ENCODE measurements at places on chromosomes 4 and X.

DNA sequence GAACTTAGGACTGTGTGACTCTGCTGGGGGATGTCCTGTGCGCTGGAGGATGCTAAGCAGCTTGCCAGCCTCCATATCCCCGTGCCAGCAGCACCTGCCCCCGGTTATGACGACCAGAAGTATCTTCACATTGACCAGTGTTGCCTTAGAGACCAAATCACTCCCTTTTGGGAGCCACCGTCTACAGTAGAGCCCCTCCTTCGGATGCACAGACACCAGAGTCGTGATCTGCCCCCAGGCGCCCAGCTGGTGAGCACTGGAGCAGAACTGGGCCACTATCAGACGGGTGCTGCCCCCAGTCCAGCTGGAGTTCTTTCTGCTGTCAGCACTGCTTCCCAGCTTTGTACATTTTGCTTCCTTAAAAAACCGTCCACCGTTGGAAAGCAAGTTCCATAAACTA, 30.0 kb upstream of the TADA2B start:
- no peak for DNase-seq

DNA sequence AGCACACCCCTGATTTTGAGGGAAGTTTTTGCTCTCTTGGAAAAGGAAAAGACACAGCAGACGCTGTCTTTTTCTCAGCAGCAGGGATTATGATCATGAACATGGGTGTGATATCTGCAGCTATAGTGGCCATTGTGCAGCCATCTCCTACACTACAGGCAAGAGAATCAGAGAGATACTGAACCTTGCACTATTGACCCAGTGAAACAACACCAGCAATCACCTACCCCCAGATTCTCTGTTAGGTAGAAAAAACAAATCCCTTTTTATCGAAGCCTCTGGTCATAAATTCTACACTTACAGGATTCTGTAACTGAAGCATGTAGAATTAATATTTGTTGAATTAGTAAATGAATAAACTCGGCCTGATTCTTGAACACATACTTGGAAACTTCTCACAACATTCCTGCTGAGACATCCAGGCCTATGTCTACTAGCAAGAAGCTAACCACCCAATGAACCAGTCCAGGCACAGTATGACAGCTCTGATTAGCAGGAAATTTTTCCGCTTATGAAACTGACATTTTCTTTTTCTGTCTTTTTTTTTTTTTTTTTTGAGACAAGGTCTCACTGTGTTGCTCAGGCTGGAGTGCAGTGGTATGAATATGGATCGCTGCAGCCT, 5.0 kb upstream of the AFAP1 start:
- DNase-seq: no peak

GRCh38 chrX:153945956-153946943, 1.8 kb upstream of the RENBP start:
- no peak for DNase-seq

DNA sequence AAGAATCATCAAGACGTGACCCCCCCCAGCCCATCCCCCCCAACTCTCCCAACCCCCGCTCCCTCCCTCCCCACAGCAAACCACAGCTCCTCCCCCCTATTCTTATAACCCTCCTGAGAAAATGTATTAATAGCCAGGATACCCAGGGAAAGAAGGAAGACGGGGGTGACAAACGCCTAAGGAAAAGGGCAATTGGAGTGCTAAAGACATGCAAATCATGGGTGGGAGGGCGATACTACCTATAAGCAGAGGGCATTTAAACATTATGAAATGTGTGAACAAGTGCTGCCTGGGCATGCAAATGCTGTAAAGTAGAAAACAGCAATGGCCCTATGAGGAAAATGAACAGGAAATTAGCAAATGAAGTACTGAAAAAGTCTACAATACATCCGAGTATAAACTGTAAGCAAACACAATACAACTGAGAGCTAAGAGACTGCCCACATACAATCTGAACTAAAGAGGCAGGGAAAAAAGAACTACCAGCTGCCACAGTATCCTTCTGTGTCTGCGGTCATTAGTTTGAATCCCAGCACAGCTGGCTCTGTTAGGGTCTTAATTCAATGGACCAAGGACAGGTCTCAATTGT, 2.4 kb downstream of the CXXC4 start:
- no peak for DNase-seq

- DNase-seq: no peak
Observed at GRCh38 chrX:150228431-150228830, 134.7 kb upstream of the MAMLD1 start.

- DNase-seq: no peak
Observed at GRCh38 chr4:89069481-89069880, 12.5 kb upstream of the FAM13A start.

- DNase-seq: no peak
Observed at GRCh38 chr4:24809815-24810405, 14.5 kb downstream of the SOD3 start.

DNA sequence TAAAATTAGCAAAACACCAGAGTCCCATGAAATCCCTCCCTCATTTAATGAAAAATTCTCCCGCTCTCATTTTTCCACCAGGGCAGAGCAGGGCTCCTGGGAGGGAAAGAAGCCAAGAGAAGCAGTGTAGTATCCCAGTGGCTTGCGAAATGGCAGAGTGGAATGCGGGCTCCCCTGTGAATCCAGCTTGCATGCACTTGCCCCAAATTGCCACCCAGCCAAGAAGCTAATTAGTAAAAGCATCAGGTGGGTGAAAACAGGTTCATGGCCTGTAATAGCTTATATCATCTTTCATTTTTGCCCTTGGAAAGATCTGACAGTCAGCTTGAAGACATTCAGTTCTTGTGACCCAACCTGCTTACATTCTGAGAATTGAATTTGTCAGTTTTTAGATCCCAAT, 10.1 kb downstream of the AMOT start:
- DNase-seq: no peak

DNA sequence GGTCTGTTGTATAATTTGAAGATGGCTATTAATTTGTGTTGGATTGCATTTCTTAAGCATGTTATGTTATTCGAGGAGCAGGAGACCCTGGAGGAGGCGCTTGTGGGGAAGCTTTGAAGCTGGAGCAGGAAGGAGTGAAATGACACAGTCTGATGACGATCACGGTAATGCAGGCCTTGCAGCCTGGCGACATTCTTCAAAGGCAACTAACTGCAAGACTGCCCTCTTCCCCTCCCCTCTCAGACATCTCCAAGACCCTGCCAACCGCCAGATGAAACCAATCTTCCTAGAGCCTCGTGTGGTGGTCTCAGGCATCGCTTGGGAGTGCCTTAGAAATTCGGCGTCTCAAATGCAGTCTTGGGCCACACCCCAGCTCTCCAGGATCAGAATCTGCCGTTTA, 16.1 kb downstream of the CLCN4 start:
- no peak for DNase-seq

DNA sequence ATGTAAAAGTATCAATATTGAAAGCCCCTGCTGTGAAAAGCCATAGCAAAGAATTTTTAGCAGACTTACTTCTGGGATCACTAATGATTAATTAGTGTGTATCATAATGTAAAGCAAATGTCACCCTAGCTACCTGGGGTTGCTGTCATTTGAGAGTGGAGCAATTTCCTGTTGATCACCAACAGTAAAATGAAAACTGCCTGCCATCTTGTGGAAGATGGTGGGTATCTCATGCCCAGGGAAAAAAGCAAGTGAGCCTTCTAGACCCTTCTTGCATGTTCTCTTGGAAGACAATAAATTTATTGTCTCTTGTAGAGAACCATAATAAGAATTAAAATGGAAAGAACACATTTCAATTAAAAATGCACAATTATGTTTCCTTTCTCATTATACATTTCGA, 360.2 kb downstream of the ZIC3 start:
- no peak for DNase-seq

GRCh38 chr4:84814094-84814750, 152.3 kb downstream of the WDFY3 start:
- no peak for DNase-seq

DNA sequence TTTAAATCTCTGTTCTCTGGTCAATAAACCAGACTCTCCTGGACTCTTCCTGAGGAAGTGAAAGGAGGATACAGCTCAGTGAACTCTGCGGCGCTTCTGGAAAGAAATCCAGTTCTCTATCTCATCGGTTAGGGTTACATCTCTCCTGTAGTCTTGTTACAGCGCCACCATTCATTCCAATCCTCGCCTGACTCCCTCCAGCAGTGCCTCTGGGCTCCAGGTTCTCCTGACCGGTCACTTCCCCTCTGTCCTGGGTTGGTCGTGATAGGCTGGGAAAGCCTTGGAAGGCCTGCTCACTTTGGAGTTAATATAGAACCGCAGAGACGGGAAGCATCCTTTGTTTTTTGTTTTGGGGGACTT, 97.0 kb upstream of the STOX2 start:
- no peak for DNase-seq

DNA sequence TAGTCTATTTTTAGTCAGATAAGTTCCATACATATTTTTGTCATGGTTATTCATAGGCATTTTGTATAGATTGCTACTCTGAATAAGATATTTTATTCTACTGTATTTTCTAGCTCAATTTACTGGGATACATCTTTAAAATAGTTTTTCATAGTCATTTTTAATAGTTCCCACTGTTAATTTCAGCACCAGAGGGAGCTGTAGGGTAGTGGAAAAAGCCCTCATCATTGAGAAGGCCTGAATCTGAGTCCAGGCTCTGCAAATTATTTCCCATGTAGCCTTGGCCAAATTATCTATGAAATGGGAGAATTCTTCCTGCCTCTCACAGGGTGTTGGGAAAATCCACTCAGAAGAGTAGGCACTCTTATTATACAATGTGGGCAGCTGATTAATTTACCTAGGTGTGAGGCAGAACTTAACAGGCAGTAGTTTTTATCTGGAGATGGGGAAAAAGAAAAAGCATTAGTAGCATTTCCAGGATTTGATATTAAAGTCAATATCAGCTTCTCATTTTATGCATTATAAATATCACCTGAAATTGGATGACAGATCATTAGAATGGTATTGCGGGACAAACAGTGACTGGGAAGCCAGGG, 102.9 kb upstream of the PAQR3 start:
- no peak for DNase-seq

- no peak for DNase-seq
Observed at GRCh38 chr4:27272217-27272616, 411.6 kb downstream of the STIM2 start.

- no peak for DNase-seq
Observed at GRCh38 chr4:169818063-169818679, 60.4 kb upstream of the HPF1 start.

DNA sequence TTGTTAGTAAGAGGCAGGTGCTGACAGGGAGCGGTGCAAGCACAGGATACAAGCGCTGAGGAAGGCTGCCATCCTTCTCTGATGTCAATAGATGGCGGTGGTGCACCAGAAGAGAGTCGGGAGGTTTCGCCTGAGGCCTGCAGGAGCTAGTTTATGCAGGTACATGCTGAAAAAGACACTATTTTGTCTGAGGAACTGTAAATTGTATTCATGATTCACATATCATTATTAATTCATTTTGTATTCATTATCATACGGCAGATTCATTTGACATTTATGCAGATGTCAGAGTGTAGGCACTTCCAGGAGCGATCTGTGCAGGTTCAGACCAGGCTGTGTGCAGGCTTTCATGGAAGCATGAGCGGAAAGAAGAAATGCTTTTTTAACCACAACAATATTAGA, 824.0 kb downstream of the STIM2 start:
- no peak for DNase-seq

DNA sequence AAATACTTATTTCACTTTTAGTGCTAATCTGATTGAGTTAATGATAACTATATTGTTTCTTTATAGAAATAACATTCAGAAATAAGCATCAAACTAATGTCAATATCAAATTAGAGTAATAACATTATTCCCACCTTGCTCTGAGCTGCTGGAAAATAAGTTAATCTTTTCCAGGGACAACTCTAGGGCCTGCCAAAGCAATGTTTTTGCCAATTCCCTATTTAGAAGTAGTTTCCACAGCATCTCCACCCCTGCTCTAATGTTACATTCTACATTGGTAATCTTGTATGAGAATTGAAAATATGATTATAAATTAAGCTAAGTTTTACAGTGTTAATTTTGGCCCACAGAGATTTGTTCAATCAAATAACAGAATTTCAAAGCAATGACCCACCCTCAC, 68.3 kb downstream of the REELD1 start:
- DNase-seq: no peak

- no peak for DNase-seq
Observed at GRCh38 chr4:87979810-87980209, 4.3 kb downstream of the SPP1 start.

- DNase-seq: no peak
Observed at GRCh38 chr4:19531906-19532848, 719.5 kb upstream of the SLIT2 start.

- peak; percentile 7 for DNase-seq
Observed at GRCh38 chrX:19629541-19629940, 114.2 kb upstream of the MAP3K15 start.

DNA sequence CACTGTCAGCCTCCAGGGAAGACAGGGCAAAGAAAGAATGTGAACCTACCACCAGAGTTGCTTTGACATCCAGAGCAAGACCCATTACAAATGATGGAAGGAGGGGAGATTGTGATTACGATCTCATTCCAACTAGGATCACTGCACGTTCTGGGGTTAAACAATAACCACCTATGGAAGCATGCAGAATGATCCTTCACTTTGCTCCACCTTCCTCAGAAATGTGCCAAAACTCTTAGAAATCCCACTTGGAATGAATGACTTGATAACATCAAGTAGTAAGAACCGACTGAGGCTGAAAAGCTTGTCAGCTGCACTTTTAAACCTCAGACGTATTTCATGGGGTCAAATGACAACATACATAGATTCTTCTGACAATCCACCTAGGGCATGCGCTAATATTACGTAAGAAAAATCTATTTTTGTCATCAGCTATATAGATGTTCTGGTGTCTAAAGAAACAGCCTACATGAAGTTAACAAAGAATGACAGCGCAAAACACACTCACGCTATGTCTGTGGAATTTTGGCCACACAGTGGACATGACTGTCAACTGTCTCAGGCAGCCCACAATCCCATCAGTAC, 3.5 kb upstream of the STS start:
- DNase-seq: no peak

DNA sequence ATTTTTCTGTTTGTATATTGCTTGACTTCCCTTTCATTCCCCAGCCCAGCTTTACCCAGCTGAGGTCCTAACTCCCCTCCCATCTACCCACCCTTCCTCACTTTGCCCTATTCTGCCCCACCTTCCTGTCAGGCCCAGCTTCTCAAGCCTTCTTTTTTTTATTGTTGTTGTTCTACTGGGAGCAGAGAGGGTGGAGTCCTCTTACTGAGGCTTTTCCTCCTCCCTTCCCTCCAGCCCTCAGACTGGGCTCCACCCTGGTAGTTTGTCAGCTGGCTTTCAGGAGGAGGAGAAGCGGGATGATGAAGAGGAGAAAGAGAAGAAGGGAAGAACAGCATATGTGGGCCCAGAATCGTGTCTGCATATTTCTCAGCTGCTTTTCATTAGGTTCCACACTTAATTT, 3.2 kb upstream of the KLF8 start:
- DNase-seq: no peak

GRCh38 chr4:142752202-142752786, 93.8 kb downstream of the INPP4B start:
- no peak for DNase-seq

- no peak for DNase-seq
Observed at GRCh38 chr4:148315049-148315448, 127.2 kb downstream of the NR3C2 start.

- no peak for DNase-seq
Observed at GRCh38 chr4:28788929-28789490, 1928.4 kb downstream of the STIM2 start.

- DNase-seq: no peak
Observed at GRCh38 chrX:40004921-40005291, 92.9 kb downstream of the BCOR start.

All from GM12891 (cell line).